ENCODE measurements at places on chromosomes 1 and 21.

- no peak for DNase-seq
These were observed 178.4 kb upstream of the CXADR start for GRCh38 chr21:17334484-17334883.

GRCh38 chr1:60833173-60833572 lies 249.2 kb upstream of the NFIA start:
- DNase-seq, result no peak

DNA sequence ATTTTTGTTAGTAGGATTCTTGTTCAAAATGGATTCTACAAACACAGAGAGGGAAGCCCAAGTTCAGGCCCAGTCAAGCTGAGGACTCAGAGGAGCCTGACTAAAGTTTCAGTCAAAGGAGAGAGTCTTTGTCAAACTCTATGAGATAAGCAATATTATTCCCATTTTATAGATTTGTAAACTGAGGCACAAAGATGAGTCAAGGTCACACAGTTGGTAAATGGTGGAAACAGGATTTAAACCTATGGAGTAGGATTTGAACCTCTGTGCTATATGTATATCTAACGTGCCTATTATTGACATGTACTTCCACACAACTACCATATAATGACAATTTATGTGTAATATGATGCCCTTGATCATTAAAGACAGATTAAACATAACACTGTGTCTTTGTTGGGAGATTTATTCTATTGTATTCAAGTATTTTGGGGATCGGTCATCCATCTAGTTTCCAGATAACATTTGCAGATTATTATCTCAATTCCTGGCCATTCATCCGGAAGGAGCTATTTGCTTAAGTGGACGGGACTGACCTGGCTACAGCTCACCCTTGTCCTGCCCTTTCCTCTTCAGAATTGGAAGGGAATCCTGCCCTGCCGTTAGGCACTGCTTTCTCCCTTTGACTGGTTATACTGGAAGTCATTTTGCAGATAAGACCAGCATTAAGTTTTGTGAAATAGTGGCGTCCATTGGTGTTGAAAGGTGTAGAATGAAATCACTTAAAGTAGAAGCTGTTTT lies 86.1 kb upstream of the LMO4 start:
- DNase-seq, result no peak

DNA sequence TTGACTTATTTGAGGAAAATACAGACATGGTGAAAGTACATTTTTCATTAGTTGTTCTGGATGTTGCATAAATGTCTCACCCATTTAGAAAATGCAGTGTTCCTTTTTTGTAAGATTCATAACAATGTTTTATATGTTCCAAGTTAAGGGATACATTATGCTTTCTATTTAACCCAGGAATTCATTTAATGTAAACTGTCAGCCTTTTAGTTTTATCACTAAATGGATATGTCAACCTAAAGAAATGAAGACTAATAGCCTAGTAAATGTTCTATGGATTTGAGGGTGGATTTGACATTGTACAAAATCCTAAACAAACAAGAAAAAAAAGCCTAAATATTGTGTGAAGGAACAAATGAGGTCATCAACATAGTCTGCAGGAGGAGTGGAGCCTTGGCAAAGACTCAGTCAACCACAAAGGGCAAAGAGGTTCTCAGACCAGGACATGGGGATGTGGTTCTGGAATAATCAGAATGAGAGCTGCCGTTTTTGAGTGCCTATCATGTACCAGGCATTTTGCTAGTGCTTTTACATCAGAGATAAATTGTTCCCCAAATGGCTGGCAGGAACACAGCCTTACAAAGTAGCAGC lies 8.8 kb upstream of the INSL5 start:
- no peak for DNase-seq
